GDM1 (cell line): ENCODE measurements at places on chromosomes 7 and 10.

- DNase-seq = no peak
These were observed at the start of gene UFSP1 for GRCh38 chr7:100888988-100889750. UFSP1 (minus strand) TSS chr7:100889715; CDS start chr7:100889271, 444 bp downstream.

DNA sequence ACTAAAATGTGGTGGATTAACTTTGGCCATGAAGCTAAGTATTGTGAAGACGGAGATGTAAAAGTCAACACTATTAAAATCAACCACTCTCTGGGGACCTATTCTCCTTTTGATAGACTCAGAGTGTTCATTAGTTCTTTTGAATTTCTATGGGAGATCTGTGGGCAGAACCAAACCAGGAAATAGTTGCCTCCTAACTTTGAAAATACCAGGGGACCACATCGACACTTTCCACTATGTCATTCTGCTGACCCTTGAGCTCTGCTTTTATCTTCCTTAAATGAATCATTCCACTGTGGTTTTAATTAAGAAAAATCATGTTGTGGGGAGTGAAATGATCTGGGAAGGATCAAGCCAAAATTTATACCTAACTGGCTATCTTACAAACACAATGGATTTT, 960.5 kb downstream of the GATA3 start:
- no peak for DNase-seq

DNA sequence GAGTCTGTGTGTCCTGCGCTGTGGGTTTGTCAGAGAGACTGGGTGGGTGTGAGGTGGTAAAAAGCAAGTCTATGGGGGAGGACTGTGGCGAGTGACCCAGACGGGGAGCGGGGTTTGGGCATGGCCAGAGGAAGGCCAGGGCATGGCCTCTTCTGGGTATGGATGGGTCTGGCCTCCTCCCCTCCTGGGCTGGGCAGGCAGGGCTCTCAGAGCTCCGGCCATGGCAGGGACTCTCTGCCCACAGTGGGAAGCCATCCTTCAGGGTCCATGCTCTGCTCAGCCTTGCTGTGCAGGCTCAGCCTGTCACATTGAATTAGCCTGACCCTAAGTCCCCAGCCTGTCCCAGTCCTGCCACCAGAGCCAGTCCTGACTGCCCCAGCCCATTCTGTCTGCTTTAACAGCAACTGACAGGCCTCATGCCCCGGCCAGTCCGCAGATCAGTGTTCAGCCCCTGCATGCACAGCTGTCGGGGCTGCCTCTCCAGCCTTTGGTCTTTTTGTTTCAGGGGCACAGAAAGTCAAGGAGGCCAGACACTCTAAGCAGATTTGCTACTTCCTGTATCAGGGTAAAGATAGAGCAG, 7.9 kb downstream of the ANTXRL start:
- no peak for DNase-seq

DNA sequence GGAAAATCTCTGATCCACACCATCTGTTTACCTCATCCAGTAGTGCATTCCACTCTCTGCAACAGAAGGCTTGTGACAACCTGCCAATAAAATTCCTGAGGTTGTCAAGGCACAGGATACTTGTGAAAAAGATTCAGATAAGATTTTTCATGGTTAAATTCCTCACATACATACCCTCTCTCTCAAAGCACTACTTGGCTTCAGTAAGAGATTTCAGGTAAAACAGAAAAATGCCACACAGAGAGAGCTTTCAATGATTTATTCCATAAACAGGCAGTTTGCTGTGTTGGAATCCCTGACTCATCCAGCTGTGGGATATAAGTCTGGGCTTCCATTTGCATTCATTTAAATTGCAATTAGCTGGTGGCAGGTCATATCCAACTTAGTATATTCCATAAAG, 99.7 kb upstream of the CAV2 start:
- DNase-seq = no peak

- DNase-seq = no peak
These were observed 56.9 kb downstream of the SORBS1 start for GRCh38 chr10:95504246-95504691.

- no peak for DNase-seq
These were observed 35.2 kb upstream of the HECW1 start for GRCh38 chr7:43077285-43077684.

- DNase-seq = no peak
These were observed 278.6 kb downstream of the ARHGAP12 start for GRCh38 chr10:31650010-31650409.

GRCh38 chr10:131926253-131926652, 25.4 kb downstream of the PPP2R2D start:
- DNase-seq = no peak

- no peak for DNase-seq
These were observed 59.1 kb upstream of the SMNDC1 start for GRCh38 chr10:110363572-110364411.

- no peak for DNase-seq
These were observed at the start of gene UCN3 for GRCh38 chr10:5364890-5365338. UCN3 (plus strand) TSS chr10:5364966; CDS start chr10:5373721, 8,755 bp downstream.

GRCh38 chr10:34341473-34341872, 473.6 kb downstream of the PARD3 start:
- DNase-seq = no peak

GRCh38 chr10:47031211-47031900, 120.1 kb downstream of the PTPN20 start:
- no peak for DNase-seq

DNA sequence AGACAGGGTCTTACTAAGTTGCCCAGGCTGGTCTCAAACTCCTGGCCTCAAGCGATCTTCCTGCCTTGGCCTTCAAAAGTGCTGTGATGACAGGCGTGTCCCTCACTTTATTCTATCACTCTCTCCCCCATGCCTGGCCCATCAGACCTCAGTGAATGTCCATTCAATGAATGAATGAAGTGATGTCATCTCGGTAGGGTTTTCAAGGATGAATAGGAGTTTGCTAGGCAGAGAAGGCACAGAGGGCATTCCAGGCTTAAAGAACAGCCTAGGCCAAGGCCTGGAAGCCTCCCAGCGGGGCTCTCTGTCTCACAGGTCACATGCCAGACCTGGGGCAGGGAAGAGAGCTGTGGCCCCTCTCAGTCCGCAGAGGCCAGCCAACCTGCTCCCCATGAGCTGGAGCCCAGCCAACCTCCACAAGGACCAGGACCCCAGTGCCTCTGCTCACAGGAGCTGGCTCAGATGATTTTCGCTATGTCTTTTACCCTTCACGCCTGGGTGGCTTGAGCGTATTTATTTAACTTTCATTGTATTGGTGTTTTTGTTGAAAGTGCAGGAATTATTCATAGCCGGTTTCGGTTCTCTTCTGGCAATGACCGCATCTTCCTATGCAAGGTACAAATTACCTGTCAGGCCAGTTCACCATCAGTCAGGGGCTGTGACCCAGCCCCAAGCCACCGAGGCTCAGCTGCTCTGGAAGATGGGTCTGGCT, 11.8 kb upstream of the TNRC18 start:
- DNase-seq = no peak

- no peak for DNase-seq
These were observed 61.8 kb downstream of the TACC2 start for GRCh38 chr10:122050811-122051210.

DNA sequence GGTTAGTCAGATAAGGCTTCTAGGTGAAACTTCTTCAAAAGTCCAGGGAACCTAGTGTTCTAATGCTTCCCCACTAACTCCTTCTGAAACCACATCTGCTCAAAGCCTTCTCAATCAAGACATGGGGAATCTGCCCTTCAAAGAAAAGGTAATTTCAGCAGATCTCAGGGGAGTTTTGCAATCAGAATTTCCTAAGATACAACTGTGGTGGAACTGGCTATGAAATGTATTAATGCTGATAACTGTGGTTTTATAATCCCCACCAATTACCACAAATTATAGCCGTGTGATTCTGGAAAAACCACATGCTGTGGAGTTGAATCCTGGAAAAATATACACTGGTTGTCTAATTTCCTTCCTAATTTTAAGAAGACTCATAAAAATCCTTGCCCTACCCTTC, 233.8 kb downstream of the SORCS1 start:
- DNase-seq = no peak

DNA sequence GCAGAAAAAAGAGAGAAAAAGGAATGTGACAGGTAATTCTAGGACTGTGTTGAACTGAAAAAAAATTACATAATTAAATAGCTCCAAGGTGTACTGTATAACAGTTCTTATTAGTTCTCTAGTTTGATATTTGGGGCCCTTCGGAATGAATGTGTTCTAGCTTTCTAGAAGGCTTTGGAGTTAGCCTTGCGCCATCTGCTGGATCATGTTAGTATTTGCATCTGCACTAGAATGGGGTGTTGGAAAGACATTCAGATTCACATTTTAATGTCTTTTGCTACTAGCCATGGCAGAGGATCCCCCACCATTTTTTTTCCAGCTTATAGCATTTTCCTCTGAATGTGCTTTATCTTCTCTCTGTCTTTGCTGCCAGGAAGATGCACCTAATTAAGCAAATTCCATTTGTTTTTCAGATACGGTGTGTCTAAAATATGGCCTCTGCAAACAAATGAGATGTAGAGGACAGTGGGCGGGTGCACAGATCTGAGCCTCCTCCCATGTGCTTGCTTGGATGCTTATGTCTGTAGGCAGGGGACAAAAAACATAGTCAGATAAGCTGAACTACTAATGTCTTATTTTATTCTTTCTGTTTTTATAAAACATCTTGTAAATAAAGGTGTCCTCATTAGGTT, 238.5 kb downstream of the PHF14 start:
- peak; percentile 47 for DNase-seq

- no peak for DNase-seq
These were observed 307.6 kb downstream of the FRMD4A start for GRCh38 chr10:14022954-14023672.

- no peak for DNase-seq
These were observed 99.6 kb downstream of the NEURL1 start for GRCh38 chr10:103593022-103593570.

- no peak for DNase-seq
These were observed 179.9 kb downstream of the NRP1 start for GRCh38 chr10:33154590-33154989.

- peak; percentile 72 for DNase-seq
These were observed 984 bp downstream of the SMURF1 start for GRCh38 chr7:99142727-99143520.

- no peak for DNase-seq
These were observed 36.2 kb downstream of the BMPR1A start for GRCh38 chr10:86792461-86793167.

GRCh38 chr10:90180886-90181691, 479.7 kb downstream of the KIF20B start:
- no peak for DNase-seq

DNA sequence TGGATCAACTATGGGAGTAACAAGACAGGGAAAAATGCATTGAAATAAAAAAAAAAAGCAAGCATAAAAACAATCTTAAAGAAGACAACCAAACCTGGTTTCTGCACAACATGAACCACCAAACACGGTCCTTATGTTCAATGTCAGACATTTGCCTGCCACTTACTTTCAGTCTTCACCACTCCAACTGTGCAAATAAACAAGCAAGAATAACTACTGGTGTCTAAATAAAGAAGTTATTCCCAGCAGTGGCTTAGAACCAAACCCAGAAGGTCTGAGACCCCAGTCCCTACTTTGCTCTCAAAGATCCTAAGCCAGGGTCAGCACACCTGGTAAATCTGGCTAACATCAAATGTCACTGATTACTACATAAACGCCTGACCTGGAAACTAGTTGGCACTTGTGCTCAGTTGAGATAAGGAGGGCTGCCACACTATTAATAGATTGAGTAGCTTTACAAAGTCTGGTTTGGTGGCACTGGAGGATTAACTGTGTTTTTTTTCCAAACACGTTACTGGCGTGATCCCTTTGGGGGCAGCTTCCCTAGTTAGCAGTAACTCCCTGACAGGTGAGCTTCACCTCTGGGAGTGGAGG, 62.7 kb upstream of the ABLIM1 start:
- no peak for DNase-seq

DNA sequence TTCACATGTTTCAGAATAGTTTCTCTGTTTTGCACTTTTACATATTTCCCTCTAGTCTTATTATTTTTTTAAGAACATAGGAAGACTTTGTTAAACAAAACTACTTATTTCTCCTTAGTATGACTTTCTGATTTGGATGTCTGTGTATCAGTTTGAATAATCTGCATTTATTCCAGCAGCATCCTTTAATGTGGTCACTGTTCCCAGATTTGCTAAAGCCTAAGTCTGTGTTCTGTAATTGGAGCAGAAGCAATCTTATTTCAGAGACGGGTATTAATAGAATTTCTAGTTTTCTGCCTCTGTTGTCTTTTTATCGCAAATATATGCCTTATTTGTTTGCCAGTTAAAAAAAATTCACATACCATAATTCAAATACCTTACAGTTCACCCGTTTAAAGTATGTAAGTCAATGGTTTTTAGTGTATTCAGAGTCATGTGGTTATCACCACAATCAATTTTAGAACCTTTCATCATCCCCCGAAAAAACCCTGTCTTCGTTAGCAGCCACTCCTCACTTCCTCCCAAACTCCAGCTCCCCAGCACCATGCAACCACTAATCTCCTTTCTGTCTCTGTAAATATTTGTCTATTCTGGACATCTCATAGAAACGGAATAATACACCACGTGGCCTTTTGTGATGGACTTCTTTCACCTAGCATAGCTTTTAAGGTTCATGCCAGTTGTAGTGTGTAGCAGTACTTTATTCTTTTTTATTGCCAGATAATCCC, 58.7 kb downstream of the INPP5F start:
- DNase-seq = peak; percentile 26

- no peak for DNase-seq
These were observed 8.8 kb downstream of the DEPP1 start for GRCh38 chr10:44969854-44970253.

- no peak for DNase-seq
These were observed 29.8 kb downstream of the FAM20C start for GRCh38 chr7:221978-222715.

DNA sequence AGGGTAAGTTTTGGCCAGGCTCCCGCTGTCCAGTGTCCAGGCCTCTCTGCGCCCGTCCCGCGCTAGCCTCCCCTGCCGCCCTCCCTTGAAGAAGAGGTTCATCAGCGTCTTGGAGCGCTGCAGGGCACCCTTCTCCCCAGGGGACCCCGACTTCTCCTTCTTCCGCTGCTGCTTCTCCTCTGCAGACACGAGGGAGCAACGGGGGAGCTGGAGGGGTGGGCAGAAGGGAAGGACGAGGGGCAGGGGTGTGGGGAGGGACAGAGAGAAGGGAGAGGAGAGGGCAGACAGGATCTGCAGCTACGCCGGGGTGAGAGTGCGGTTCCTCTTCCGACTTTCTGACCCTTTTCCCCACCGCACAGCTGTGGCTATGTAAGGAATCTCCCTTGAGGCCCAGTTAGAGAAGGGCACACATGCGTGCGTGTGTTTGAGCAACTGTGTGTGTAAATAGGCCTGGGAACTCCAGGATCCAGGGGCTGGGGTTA, 12.8 kb downstream of the PDZD7 start:
- DNase-seq = no peak
